ENCODE measurements at places on chromosomes 16 and 17.

DNA sequence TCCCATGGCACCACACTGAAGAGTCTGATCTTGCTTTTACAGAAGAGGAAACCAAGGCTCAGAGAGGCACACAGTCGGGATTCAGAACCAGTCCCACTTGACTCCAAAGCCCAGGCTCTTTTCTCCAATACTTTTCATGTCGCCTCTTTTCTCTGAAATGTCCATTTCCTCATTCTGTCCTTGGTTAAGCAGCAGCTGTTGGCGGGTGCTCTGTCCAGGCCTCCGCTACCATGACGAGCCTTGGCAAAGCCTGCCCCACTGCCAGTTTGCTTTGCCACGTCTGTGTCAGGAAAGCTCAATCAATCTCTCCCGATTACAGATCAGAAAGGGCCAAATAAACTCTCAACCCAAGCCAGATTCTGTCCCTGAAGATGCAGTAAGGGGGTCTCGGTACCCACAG lies 9.1 kb upstream of the CEP295NL start:
- DNase-seq: no peak

- no peak for DNase-seq
Measured at GRCh38 chr17:82021107-82021899, 1.4 kb downstream of the CENPX start.

GRCh38 chr16:11034481-11034931 lies 90.1 kb downstream of the CLEC16A start:
- no peak for DNase-seq

GRCh38 chr17:40500709-40501108 lies 714 bp downstream of the TNS4 start:
- DNase-seq: no peak

- DNase-seq: no peak
Measured at GRCh38 chr16:20099375-20099774, 25.7 kb upstream of the GPR139 start.

GRCh38 chr17:54882371-54882770 lies 18.3 kb upstream of the TOM1L1 start:
- DNase-seq: peak; percentile 55

DNA sequence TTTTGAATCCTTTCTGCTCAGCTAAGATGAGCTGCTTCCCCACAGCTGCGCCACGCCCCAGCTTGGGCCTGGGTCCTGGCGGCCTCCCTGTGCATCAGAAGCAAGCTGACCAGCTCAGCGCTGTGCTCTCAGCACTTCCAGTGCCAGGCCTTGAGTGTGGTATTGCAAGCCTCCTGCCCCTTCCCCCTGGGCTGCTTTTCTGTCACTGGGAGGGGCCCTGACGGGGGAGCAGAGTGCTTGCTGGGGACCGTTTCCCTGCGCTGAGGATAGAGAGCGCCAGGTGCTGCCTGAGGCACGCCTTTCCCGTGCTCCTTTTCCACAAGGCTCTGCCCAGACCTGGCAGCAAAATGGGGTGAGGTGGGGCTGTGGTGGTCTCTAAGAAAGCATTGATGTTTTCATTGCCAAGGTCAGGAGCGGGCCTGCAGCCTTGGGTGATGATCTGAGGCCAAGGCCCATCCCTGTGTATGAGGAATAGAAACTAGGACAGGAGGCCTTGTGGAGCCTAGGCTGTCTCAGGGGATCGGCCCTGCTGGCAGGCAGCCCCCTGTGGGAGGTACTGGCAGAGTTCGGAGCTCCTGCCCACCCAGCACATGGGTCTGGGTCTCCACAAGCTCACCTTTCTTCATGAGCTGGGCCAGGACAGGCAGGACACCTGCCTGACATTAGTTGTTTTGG lies 29.7 kb downstream of the POLR3E start:
- DNase-seq: no peak

DNA sequence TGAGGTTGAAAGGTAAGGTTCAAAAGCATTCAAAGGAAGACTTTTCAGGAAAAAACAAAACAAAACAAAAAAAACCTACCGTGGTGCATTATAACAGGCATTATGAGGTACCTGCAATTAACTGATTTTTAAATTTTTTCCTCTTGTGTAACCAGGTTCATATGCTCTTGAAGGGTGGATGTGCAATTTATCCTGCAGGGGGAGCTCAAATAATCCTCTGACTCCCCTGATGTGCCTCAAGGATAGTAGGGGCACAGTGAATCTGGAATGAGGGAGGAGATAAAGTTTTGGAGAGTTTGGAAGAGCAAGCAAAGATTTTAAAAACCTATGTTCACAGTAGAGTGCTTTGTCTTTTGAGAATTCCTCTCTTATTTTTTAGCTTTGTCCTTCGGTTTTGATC lies 1349.4 kb downstream of the CDH8 start:
- DNase-seq: no peak

DNA sequence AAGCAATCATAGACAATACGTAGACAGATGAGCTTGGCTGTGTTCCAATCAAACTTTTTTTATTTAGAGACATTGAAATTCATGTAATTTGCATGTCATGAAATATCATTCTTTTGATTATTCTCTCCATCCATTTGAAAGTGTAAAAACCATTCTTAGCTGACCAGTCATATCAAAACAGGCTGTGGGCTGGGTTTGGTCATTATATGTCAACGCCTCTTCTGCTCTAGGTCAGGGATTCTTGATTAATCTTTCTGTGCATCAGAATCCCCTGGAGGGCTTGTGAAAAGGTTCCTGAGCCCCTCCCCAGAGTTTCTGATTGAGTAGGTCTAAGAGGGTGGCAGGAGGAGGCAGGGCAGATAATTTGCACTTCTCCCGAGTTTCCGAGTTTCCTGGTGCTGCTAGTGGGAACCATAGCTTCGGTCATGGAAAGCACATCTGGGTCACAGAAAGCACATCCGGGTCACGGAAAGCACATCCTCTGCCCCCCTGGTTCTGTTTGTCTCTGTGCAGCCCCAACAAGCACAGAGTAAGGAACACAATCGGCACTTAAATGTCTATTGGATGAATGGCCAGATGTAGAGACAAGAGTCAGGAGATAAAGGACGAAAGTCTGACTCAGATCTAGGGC lies 16.4 kb downstream of the PIMREG start:
- DNase-seq: no peak

DNA sequence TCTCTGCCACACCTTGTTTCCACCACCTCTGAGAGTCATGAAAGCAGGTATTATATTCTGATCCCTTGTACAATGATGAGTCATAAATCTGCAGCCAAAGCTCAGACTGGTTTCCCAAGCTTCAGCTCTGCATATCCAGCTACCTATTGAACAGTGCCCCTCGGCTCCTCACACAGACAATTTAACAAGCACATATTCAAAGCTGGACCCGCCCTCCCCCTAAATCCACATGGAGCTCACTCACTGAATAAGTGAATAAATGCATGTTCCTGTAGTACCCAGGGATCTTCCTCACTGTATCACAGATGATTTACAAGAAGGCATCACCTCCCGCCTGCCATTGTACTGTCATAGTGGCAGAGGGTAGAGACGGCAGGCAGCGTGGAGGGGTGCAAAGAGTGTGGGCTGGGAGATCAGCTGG lies 516.4 kb downstream of the GRIN2A start:
- DNase-seq: peak; percentile 16

GRCh38 chr17:36524428-36524876 lies 10.2 kb downstream of the MYO19 start:
- DNase-seq: peak; percentile 89

DNA sequence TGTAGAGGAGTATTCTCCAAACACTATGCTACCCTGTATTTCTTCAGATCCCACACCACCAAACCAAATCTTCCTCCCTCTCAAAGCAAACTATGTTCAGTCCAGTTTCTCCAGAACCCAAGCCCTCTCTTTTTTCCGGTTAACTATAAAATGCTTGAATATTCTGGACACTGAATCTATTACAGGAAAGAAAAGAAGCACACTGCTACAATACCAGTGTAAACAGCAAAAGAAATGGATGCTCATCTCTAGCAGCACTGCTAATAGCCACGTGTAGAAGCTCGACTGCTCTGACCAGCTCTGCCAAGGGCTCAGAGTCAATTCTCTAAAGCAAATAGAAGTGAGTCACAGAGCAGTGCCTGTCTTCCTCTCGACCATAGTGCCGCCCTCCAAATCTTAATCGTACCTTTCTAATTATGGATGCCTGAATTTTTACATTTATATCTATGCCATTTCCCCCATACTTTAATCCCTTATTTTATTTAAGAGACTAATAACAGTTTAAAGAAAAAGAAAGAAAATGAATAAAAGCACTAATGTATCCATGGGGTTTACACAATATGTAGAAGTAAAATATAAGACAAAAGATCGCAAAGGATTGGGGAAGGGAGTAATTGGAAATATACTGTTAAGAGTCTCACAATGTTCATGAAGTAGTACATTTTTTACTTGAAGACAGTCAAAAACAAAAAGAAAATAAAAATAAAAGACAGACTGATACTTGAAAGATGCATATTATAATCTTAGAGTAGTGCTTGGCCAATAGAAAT lies 154.5 kb downstream of the PARN start:
- DNase-seq: no peak

GRCh38 chr16:8583732-8584131 lies 6.6 kb downstream of the TMEM114 start:
- DNase-seq: no peak

DNA sequence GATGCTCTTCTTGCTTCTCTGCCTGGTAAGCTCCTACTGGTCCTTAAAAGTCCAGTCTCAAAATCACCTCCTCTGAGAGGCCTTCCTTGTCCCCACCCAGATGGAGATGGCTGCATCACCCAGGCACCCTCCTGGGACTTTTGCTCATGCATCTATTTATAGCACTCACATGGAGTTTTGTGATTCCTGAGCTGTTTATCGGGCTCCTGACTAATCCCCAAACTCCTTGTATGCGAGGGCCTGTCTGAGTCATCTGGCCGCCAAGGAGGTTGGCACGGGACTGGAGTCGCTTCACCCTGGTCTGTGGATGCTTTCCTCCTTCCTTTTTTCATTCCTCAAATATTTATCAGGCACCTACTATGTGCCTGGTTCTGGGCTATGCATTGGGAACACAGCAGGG lies 2.3 kb upstream of the MAP2K3 start:
- peak; percentile 65 for DNase-seq

DNA sequence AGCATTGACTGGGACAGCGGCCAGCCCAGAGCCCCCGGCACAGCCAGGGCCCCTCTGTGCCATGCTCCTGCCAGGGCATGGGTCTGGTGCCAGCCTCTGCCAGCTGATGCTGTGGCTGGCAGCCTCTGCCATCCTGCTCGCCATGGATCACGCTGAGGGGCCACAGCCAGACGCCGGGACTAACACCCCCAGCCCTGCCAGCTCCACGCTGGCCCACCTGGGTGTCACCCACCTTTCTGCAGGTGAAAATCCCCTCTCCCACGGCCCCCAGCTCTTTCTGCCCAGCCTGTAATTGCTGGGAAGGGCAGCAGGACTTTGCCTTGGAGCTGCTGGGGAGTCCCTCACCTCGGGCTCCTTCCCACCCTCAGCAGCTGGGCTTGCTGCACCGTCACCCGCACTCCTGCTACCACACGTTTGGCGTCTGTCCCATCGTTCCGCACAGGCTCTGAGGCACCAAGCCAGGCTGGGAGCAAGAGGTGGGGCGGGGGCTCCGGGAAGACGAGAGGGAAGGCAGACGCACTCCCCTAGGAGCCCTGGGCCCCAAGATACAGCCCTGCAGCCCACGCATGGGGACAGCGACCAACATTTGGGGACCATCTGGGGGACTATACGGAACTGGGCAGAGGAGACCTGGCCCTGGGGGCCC lies 42.0 kb upstream of the ACSF3 start:
- DNase-seq: no peak

DNA sequence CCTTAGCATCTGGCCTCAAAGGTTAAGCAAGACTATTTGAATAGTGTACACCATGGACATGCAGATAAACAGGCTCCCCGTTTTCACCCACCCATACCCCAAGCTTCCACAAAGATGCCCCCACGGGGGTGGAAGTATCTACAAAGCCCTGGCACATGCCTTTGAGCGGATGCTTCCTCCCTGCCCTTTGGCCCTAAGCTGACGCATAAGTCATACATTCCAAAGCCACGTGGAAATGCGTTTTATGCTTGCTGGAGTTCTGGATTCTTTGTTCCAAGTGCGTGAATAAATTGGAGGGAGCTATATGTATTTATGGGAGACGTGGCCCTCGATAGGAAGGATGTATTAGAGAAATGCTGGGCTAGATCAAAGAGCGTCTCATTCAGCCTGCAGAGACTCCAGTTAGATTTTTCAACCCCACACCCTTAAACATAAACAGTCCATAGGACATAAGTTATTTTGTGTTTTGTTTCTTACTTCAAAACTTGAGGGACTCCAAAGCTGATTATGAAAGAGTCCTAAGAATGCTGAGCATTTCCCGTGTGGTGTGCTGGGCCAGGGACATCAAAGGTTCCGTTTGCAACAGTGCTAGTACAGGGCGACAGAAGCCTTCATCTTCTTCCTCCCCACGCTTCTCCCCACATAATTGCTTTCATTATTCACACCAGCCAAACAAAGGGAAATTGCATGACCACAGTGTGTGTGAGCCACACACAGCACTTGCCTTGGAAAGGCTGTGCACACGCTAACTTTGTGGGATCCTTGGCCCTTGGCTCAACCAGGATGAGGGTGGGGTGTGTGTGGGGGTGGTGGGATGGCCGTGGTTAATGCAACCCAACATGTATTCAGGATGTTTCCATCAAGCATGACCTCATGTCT lies 73.6 kb downstream of the WIPI1 start:
- no peak for DNase-seq

DNA sequence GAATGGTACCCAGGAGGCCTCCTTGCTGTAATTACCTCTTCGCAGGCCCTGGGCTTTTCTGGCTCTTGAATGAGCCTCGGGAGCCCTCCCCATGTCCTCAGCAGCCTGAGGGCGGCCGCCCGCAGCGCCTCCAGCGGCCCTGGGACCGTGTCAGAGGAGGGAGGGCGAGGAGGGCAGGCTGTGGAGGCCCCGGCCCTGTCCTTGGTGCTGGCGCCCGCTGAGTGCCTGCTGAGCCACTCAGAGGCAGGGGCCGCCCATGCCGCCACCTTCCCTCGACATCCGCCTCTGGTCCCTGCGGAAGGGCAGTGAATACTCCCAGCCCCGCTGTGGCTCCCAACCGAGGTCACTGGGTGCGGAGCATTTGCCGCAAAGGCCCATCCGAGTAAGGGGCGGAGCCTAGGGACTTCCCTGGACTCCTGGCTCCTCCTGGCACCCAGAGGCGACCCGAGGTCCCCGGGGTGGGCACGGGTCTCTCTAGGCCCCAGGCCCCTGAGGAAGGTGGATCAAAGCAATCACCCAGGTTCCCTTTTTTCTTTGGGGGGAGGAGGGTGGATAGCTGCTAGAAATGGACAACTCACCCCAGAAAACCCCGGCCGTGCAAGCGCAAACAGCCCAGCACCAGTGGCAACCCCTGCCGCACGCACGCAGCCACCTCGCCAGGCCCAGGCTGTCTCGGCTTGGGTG lies 2.8 kb downstream of the RBFOX3 start:
- DNase-seq: no peak

GRCh38 chr17:8421571-8421970 lies 14.1 kb upstream of the NDEL1 start:
- DNase-seq: no peak

GRCh38 chr16:71933913-71934695 lies 38.8 kb downstream of the IST1 start:
- no peak for DNase-seq
